HCEC 1CT (cell line): ENCODE measurements at places on chromosomes 11 and 22.

DNA sequence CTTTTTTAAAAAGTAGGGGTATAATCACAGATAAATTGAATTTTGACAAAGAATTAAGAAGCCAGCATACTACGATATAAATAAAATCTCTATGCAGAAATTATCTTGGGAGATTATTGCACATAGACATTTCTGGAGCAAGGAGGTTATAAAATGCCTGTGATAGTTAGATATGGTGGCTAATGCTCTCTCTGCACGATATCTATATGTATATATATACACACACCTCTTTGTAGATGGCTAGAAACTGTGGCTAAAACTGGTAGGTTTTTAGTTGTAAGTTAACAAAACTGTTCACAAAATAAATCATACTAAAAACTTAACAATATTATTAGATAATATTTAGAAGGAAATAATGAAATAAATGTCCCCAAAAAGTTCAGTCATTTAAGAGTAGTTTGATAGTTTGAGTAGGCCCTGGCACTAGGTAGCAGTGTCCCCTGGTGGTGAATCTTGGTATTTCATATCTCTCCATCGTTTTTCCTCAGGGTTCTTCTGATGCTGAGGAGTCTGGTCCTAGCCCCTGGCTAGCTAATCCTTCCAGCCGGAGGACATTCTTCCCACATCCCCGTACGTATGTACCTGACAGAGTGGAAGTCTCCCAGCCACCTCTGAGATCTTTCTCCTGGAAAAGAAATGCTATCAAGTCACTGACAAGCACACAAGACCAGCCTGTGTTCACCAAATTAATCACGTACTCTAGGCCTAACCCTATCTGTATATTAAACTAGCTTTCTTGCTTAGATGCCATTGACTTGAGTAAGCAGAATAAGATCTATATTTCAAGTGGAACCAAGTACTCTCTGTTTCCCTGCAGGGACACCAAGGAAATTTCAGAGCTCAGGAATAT, 32.2 kb downstream of the ART5 start:
- peak; percentile 29 for DNase-seq

DNA sequence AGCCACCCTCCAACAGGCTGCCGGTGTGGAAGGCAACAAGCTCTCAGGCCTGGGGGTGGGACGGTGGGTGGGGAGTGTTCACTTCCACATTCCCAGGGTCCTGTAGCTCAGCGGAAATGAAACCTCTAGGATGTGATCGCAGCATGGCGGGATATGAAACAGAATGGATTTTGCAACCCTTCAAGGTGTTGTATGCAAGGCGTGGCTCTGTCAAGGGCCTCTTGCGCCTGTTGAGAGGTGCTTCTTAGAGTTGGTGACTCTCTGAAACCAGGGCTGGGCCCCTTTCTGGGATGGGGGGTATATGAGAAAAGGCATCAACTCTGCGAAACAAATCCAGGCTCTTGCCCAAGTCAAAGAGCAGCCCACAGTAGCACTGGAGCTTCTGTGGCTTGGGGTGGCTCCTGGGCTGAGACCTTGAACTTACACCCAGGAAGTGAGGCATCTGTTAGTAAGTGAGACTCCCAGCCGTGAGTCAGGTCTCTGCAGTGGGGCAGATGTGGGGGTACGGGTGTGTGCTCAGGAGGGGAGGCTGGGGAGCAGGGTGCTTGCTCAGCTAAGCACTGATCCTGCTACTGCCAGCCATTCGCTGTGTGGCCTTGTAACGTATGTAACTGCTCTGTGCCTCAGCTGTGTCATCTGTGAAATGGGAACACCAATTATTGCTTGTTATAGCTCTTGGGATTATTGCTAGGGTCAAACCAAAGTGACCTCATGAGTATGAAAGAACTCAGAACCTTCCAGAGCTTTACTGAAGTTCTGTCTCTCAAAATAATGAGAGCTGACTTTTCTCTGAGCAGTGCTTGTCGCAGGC, 28.3 kb downstream of the NECTIN1 start:
- DNase-seq: peak; percentile 70

GRCh38 chr11:109853156-109853776, 239.9 kb upstream of the ZC3H12C start:
- peak; percentile 66 for DNase-seq

- no peak for DNase-seq
Observed at GRCh38 chr11:66902486-66903177, 45.8 kb downstream of the LRFN4 start.

DNA sequence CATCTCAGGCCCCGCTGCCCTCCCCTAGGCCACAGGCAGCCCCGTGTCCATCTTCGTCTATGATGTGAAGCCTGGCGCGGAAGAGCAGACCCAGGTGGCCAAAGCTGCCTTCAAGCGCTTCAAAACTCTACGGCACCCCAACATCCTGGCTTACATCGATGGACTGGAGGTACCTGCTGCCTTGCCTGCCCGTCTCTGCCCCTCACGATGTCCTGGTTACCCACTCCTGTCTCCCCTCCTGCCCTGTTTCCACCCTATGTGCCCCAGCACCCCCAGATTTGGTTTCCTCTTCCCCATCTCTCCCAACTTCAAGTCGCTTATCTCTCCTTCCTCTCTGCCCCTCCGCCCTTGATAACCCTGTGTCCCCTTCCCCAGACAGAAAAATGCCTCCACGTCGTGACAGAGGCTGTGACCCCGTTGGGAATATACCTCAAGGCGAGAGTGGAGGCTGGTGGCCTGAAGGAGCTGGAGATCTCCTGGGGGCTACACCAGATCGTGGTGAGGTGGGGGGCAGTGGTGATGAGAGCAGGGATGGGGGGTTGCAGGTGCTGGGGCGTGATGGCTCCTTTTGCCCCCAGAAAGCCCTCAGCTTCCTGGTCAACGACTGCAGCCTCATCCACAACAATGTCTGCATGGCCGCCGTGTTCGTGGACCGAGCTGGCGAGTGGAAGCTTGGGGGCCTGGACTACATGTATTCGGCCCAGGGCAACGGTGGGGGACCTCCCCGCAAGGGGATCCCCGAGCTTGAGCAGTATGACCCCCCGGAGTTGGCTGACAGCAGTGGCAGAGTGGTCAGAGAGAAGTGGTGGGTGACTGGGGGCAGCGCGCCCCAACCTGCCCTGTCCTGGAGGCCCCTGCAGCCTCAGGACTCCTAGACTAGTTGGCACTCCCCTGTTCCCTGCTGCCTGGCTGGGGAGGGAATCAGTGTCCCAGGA, 930 bp downstream of the SCYL1 start:
- DNase-seq: peak; percentile 7

DNA sequence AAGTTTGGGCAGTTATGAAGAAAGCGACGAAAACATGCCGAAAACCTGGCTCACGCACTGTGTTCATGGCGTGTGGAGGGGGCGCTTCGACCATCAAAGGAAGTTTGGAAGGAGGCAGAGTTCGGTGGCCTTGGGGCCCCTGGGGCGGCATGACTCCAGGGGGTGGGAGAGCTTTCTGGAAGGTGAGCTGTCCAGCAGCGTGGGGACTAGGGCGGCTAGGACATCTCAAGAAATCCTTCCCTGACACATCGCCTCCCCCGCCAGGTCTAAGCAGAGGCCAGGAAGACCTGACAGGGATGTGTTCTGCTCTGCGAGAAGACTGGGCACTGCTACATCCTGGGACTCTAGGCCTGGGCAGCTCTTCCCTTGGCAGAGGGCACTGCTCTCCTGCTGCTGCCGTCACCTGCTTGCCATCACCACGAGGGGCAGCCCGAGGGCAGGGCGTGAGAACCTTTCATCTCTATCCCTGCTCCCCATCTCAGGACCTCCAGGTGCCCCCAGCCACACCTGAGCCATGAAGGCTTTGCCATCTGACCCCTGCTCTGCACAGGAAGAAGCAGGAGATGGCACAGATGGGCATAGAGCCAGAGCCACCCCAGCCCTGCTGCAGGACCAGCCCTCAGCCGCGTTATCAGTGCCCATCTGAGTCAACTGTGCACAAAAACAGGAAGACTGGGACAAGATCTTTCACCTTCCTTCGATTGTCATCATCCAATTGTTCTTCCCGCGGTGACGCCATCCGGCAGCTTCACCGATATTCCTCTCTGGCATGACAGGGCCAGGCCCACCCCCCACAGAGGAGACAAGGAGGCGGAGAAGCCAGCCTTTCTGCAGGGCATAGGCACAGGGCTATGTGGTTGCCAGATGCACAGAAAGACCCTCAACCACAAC, 12.7 kb downstream of the LINC01488 start:
- no peak for DNase-seq

- no peak for DNase-seq
Observed at GRCh38 chr11:117020869-117021564, 77.2 kb downstream of the SIK3 start.

DNA sequence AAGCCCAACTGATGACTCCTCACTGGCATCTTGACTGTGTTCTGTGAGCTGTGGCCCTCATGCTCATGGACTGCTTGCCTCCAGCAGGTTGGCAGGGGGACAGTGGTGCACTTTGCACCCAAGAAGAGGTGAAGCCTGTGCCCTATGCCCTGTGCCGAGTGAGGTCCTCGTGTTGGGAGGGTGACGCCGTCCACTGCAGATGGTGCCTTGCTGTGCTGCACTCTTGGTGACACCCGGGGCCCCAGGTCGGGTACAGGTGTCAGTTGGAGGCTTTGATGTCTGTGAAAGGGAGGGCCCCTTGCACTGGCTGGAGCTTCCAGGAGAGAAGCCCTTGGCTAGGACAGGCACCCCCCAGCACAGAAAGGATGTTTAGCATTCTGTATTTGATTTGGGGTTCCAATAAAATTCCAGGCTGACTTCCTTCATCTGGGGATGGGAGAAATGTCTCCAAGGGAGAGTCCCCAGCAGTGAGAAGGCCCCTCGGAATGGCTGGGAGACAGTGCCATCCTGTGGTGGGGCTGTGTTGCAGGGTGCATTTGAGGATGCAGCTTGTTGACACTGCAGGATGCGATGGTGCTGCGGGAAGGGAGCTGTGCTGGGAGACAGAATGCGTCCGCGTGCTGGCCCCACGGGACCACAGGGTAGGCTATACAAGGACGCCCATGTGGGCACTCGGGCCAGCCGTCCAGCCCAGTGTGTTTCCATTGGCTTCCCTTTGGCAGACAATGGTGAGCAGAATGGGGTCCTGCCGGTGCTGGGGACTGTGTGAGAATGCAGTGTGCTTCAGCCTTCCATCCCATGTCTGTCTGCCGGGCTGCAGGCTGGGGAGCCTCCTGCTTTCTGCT, 2.5 kb upstream of the ZDHHC8 start:
- peak; percentile 21 for DNase-seq

GRCh38 chr22:20889025-20889704, 28.0 kb upstream of the CRKL start:
- no peak for DNase-seq

- no peak for DNase-seq
Observed at GRCh38 chr11:67352546-67353316, 615 bp downstream of the POLD4 start.

- no peak for DNase-seq
Observed at GRCh38 chr22:38725900-38726655, 20.3 kb downstream of the GTPBP1 start.

DNA sequence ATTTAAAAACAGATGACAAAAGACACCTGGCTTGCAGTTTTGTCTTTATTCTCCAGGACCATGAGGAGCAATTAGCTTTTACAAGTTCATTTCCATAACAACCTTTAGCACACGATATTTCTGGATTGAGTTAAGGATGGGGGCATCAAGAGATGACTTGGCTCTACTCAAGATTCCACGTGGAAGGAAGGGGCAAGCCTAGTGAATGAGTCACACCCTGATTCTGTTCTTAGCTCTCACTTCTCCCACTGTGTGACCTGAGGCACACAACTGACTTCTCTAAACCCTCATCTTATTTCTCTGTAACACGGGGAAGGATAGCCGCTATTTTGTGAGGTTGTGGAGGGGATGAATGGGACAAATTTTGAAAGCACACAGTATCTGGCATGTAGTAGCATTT, 185.5 kb downstream of the KIRREL3 start:
- peak; percentile 38 for DNase-seq

DNA sequence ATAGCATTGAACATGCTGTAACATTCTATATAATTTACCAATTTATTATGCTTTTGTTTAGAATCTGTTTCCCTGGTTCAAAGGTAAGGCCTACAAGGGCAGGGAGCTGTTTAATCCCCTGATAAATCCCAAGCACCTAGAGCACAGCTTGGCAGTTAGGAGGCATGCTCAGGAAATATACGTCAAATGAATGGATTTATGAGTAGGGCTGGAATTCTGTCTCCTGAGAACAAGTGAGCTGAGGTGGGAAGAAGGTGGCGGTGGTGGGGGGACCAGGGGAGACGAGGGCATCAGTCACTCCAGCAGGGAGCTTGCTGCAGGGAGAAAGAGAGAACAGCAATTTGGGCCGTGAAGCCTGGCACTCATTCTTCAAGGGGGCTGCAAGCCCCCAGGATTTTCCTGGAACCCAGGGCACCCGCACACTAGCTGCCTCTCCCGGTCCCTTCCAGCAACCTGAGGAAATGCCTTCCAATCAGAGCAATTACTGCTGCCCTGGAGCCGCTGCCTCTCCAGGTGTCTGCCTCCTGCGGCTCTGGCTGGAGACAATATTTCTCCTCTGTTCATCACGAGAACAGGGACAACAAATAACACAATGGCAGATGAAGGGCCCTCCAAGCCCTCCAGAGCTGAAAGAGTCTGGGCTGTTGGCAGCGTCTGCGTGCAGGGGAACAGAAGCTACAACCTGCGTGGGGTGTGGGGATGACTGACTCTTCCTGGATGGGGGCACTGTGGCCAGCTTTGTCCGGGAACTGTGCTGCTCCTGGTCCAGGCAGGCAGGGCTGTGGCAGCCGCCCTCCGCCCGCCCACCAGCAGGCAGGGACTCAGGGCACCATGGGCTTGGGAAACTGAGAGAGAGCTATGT, 233.4 kb downstream of the ST3GAL4 start:
- DNase-seq: no peak

DNA sequence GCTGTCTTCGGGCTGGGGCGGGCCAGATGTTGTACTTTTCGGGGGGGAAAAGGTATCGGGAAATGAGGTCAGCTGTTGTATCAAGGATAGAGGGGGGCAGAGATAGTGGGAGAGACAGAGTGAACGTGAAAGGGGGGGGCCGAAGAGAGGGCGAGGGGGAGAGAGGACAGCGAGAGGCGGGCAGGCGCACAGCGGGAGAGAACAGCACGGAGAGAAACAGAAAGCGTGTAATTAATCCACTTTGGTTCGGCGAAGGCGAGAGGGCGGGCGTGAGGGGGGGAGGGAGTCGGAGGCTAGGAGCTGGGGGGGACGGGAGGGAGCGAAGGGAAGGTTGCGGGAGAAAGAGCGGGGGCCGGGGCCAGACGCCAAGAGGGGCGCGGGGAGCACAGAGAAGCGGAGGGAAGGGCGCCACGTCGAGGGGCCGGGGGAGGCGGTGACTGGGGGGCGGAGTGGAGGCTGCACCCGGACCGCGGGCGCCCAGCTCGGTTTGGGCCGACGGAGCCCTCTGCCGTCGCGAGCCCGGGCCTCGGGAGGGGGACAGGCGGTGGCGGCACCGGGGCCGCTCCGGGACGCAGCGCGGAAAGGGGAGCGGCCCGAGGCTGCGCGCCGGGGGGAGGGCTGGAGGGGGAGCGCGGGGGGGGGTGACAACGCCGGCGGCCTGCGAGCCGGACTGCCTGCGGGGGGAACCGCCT, 612 bp downstream of the IGF2 start:
- DNase-seq: no peak

DNA sequence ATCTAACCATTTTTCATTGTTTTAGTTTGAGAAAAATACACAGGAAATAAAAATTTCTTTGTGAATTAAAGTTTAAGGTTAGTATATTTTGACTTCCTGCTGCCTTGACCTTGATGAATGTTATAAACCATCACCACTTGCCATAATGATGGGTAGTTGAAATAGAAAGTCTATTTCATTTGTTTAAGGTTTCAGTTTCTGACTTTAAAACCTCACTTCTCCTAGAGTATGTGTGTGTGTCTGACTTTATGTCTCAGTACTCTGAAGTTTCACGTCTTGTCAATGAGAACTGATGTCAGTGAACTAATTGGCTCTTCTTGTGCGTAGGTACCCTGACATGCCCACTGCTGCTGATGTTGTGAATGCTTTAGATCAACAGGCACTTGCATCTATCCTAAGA, 188.2 kb downstream of the METTL15 start:
- DNase-seq: no peak

- no peak for DNase-seq
Observed at GRCh38 chr11:15216678-15217077, 102.0 kb downstream of the INSC start.
